Skeletal muscle cell (primary cell): ENCODE measurements at places on chromosomes 16 and 17.

DNA sequence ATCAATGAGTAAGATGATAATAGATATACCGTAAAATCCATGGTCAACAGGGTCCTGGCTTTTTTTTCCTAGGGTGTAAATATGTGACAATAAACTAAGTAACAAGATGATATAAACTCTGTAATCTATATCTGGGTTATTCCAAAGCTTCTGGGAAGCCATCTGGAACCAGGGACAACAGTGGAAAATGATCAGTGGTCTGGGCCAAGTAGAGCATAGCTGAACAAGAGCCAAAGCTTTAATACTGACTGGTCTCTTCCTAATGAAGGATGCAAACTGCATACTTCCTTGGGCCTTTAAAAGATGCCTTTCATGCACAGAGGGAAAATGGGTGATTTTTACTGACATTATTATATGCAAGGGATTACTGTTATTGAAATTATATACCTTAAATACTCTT is 8.9 kb downstream of the CA10 start:
- no peak for DNase-seq

GRCh38 chr16:61182391-61182790 is 853.8 kb downstream of the CDH8 start:
- no peak for DNase-seq

DNA sequence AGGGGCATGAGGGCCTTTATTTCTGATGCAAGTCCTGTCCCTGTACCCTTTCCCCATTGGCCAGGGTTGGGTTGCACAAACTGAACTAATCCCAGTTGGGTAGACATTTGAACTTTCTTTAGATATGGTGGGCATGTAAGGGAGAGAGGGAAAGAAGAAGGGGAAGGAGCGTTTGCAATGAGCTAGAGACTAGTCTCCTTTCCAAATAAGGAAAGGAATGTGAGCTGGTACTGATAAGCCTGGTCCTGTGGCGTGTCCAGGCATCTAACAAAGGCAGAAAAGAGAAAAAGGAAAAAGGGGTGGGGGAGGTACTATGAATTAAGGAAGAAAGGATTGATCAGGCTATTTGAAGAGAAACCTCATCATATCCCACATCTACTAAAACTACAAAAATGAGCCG is 20.3 kb downstream of the CHMP6 start:
- DNase-seq = no peak

GRCh38 chr16:74577882-74578366 is 29.0 kb downstream of the GLG1 start:
- no peak for DNase-seq

DNA sequence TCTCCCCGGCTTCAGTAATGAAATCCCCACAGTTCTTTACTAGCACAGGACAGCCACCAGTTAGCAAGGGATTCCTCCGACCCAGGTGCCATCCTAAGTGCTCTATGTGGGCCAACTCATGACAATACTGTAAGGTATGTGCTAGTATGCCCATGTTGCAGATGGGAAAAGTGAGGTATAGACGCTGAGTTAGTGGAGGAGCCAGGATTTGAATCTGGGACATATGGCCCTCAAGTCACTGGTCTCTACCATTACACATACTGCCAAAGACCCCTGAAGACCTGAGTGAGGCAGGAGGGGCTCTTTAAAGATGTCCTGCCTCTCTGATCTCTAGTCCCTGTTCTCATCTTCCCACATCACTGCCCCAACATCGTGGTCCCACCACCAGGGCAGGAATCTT is 36.2 kb upstream of the MRPS23 start:
- DNase-seq = no peak

DNA sequence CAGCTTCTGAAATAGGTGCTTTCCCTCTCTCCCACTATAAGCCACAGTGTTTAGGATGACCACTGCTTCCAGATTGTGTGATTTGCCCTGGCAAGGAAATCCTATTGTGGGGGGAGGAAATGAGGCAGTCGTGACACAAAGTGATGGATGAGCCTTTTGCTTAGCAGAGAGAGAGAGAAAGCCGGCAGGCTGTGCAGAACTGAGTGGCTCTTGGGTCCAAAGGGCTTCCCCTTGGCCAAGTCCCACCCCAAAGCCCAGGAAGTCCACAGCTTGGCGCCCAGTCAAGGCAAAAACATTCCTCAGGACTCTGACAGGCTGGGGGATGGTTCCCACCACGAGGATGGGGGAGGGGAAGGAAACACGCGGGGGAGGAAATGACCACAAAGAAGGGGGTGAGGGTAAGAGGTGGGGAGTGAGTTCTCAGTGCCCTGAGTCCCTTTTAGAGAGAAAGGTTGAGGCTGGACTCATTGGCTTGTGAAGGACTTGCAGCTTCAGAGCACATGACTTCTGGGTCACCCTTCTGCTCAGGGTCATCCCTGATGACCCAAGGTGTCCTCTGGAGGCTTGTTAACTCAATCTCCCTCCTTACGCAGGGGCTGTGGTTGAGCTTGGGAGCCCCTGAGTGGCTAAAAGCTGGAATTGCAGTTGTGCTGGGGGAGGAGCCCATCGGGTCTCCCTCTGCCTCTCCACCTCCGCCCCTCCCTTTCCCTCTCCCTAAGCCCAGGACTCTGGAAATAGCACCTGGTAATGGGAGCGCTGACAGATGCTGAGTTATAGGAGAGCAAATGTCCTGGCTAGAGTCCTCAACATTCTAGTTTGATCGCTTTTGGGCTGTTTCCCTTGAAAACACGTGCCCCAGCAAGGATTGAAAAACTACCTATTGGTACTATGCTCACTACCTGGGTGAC is 10.3 kb upstream of the MSL1 start:
- peak; percentile 89 for DNase-seq

- DNase-seq = peak; percentile 13
Measured at GRCh38 chr17:38798614-38799500, 499 bp downstream of the PIP4K2B start.

DNA sequence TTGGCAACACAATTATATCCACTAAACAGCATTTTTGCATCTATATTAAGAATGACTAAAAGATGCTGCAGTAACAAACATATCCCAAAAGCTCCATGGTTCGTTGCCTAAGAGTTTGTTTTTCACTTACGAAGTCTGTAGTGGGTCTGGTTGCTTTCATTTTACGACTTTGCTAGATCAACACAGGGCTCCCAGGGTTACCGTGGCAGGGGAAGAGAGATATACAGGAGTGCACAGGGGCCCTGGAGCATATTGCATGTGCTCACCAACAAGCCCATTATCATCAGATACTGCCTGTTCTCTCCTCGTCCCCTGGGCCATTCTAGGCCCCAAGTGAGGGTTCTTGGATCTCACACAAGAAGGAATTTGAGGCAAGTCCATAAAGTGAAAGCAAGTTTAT is 3.1 kb upstream of the MMP2 start:
- DNase-seq = no peak

DNA sequence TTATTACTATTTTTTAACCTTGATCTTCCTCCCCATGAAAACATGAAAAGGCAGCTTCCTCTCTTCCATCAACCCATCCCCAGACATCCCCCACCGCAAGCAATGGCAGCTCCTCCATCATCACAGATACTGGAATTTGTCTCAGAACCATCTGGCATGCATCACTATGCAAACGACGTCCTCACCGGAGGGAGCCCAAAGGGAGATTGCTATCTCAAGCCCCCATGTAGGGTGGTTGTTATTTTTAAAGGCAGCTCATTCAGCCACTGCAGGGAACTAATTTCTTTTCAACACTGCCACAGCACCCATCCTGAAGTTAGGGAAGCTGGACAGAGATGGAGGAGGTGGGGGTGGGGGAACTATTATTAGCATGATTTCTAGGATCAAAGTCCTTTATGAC is 222.5 kb downstream of the FOXL1 start:
- no peak for DNase-seq

DNA sequence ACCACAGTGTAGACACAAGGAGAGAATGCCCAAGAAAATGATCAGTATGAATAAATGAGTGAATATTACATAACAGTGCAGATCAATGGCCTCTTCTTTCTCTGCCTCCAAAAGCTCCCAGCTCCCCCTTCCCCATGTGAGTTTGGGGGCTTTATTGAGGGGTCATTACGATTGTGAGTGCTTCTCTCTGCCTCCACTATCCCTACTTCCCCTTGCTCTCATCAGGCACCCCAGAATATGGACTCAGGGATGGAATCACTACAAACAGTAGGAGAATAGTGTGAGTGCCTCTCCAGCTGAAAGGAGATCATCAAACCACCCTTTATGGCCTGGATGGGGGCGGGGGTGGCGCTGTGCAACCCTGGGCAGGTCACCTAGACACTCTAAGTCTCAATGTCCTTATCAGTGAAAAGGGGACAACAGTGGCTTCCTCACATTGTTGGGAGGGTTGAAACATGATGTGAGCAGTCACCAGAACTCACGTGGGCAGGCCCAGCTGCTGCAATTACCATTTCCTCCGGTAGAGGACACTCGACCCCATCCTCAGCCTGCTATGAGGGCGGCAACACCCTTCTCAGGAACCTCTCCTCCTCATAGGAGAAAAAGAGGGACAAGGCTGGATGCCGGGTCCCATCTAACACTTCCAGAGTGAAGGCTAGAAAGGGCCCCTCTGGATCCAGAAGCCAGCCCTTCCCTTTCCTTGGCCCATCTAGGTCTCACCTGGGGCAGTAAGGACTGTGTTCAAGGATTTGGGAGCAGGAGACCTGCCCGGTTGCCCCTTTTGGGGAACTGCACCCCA is 2.1 kb upstream of the EPOP start:
- peak; percentile 27 for DNase-seq

DNA sequence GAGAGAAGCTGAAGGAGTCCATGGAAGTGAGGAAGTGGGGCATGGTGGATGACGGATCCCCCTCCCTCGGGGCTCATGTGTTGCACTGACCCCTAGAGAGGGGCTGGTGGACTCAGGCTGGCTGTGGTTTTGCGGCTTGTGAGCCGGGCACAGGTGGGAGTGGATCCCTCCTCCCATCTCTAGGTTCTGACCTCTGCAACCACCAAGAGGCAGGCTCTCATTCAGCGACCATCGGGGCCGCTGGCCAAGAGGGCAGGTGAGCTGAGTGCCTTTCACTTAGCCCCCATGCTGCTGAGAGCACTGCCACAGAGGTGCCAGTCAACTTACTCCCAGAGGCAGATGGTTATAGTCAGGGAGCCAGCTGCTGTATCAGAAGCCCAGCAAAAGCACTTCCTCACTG is 67.3 kb downstream of the SCNN1B start:
- no peak for DNase-seq

GRCh38 chr16:84765616-84766580 is 53.9 kb upstream of the CRISPLD2 start:
- no peak for DNase-seq

GRCh38 chr16:89110641-89111040 is 17.0 kb downstream of the ACSF3 start:
- no peak for DNase-seq

GRCh38 chr17:82457073-82457928 is 1.2 kb upstream of the NARF start:
- DNase-seq = no peak

- no peak for DNase-seq
Measured at GRCh38 chr16:6341981-6342380, 990.7 kb upstream of the RBFOX1 start.

DNA sequence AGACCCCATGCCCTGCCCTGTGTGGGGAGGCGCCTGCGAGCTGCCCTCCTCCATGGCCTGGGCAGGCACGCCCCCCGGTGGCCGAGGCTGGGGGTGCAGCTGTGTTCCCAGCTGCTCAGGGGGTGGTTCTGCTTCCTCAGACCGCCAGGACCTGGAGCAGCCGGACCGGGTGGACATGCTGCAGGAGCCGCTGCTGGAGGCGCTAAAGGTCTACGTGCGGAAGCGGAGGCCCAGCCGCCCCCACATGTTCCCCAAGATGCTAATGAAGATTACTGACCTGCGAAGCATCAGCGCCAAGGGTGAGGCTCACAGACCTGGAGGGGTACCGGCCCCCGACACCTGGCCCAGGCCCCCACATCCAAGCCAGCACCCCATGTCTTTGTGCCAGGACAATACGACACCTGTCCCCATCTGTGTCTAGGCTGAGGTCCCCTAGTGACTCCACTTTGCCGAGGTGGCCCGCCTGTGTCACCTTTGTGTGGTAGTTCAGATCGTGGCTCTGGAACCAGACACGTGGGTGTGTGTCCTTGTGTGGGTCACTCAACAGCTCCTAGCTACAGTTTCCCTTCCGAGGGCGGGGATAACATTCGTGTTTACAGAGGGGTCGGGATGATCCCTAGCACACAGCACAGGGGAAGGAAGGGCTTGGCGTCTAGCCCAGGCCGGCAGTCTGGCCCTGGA is 9.3 kb downstream of the GJD3 start:
- no peak for DNase-seq

DNA sequence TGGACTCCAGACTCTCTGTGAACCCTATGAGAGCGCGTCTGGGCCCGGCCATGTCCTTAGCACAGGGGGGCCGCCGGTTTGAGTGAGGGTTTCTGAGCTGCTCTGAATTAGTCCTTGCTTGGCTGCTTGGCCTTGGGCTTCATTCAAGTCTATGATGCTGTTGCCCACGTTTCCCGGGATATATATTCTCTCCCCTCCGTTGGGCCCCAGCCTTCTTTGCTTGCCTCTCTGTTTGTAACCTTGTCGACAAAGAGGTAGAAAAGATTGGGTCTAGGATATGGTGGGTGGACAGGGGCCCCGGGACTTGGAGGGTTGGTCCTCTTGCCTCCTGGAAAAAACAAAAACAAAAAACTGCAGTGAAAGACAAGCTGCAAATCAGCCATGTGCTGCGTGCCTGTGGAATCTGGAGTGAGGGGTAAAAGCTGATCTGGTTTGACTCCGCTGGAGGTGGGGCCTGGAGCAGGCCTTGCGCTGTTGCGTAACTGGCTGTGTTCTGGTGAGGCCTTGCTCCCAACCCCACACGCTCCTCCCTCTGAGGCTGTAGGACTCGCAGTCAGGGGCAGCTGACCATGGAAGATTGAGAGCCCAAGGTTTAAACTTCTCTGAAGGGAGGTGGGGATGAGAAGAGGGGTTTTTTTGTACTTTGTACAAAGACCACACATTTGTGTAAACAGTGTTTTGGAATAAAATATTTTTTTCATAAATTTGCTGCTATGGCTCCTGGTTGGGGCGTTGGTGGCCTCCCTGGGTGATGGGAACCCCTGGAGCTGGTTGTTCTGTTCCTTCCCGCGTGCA is 23.1 kb downstream of the STAT5A start:
- peak; percentile 84 for DNase-seq

- DNase-seq = no peak
Measured at GRCh38 chr17:55648086-55648485, 74.6 kb downstream of the TMEM100 start.

DNA sequence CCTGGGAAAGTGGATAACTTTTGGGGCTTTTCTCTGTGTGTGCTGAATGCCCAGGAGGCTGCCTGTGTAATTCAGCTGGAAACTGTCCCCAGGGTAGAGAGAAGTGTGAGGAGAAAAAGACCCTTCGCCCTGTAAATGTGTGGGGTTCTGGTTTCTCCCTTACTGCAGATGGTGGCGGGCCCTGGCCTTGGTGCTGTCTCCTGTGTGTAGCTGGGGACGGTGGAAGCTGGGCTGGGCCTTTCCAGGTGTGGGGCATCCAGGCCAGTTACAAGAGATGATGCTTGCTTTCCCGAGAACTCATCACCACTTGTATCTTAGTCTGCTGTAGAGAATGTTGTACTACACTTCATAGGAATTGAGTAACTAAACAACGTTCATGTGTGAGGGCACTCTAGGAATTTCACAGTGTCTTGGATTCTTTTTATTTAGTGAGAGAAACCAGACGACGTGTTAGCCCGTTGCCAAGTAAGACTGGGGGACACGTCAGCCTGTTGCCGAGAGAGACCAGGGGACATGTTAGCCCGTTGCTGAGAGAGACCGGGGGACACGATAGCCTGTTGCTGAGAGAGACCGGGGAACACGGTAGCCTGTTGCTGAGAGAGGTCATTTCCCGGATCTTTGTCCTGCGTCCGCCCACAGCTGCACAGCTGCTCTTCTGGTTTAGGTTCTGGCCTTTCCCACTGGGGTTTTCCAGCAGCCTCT is 43.1 kb downstream of the TBCD start:
- DNase-seq = peak; percentile 48
